ENCODE measurements at places on chromosomes 2 and 18.
A peak's percentile ranks its signal among the peaks of the same experiment; 100 is the strongest.

GRCh38 chr2:15378148-15378908 is 182.8 kb downstream of the NBAS start:
- DNase-seq, result no peak

GRCh38 chr2:235264512-235264911 is 229.3 kb upstream of the AGAP1 start:
- DNase-seq, result no peak

GRCh38 chr2:85741833-85742455 is 11.8 kb upstream of the ATOH8 start:
- no peak for DNase-seq

DNA sequence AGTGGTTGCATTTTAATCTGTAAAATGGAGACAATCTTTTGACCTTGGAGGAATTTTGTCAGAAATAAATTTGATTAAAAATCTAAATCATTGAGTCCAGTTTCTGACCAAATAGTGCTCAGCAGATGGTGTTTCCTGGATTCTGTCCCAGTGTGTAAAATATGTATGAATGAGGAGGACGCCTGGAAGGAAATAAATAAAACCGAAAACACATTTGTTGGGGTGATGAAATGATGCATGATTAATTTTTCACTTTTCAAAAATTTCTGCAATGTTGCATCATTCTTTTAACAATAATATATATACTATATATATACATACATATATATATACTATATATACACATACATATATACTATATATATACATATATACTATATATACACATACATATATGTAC is 261.1 kb upstream of the TRIB2 start:
- no peak for DNase-seq

- peak; percentile 71 for DNase-seq
Observed at GRCh38 chr2:126990200-126990599, 91.5 kb downstream of the TEX51 start.

DNA sequence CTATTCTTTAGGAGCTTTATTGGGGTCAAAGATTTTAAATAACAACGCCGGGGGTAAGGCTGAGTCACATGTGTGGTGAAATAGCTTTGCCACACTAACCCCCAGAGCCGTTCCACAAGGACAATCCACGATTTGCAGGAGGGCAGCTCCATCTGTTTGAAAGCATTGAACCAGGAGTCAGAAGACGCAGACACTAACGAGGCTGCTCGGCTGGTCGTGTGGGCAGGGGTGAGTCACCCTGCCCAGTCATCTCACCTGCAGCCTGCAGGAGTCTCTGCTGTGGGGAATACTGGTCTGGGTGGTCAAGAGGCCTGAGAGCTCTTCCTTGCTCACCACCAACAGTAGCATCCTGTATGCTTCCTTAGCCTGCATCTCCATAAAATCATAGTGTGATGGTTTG is 149.2 kb upstream of the NCK2 start:
- DNase-seq, result no peak

GRCh38 chr2:207478572-207478971 is 51.2 kb upstream of the CREB1 start:
- no peak for DNase-seq

Data from vagina (tissue), 2 donors.